ENCODE measurements at places on chromosomes 7 and 10.

- DNase-seq, result no peak
Measured at GRCh38 chr7:158849768-158850544, 6.4 kb upstream of the DYNC2I1 start.

DNA sequence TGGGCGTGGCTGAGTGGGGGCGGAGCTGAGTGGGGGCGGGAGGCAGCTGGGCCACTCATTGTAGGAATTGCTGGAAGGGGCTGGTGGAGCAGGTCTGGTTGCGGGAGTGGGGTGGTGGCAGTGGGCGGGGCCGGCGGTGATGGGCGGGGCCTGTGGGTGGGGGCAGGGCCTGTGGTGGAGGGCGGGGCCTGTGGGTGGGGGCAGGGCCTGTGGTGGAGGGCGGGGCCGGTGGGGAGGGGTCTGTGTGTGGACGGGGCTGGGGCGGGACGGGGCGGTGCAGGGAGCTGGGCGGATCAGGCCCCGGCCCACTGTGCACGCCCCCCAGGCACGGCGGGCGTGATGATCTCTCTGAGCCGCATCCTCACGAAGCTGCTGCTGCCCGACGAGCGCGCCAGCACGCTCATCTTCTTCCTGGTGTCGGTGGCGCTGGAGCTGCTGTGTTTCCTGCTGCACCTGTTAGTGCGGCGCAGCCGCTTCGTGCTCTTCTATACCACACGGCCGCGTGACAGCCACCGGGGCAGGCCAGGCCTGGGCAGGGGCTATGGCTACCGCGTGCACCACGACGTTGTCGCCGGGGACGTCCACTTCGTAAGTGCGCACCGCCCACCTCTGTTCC, 14.0 kb downstream of the SLC29A4 start:
- peak; percentile 43 for DNase-seq

GRCh38 chr10:488081-488932, 201.2 kb downstream of the DIP2C start:
- DNase-seq, result no peak

DNA sequence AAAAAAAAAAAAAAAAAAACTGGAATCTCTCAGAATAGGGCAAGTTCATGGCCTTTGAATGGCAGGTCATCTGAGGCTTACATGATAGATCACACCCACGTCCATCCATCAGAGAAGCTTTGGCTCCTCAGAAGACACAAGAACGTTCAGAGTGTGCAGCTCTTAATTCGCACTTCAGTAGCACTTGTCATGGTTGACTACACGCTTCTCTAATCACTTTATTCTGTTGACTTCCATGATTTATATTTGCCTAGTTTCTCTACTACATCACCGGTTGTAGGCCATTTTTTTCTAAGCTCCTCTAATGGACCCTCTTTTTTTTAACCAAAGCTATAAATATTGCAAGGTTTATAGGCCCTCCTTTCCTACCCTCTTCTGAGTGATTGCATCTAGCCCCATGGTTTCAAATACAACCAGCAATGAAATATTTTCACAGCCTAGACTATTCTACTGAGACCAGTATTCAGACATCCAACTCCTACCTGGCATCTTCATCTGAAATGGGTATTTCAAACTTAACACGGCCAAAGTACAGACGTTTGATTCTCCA, 305.4 kb upstream of the CELF2 start:
- no peak for DNase-seq

DNA sequence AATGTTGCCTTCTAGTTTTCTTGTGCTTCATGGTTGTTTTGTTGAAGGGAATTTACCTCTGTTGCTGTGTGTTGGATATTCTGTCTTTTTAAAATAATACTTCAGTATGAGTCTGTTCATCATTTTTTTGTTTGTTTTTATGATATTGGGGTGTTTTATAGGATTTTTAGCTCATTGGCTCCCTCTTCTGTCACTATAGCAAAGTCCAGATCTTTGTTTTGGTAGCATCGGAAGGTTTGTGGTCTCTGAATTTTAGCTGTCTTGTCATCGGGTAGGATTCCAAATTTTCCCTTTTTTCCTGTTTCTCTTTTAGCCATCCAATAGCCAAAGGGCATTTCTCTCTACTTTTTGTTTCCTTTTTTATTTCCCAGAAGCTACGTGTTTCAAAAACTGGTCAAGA, 91.4 kb downstream of the EXOC4 start:
- no peak for DNase-seq

GRCh38 chr10:84715911-84716310, 387.5 kb downstream of the CCSER2 start:
- no peak for DNase-seq

DNA sequence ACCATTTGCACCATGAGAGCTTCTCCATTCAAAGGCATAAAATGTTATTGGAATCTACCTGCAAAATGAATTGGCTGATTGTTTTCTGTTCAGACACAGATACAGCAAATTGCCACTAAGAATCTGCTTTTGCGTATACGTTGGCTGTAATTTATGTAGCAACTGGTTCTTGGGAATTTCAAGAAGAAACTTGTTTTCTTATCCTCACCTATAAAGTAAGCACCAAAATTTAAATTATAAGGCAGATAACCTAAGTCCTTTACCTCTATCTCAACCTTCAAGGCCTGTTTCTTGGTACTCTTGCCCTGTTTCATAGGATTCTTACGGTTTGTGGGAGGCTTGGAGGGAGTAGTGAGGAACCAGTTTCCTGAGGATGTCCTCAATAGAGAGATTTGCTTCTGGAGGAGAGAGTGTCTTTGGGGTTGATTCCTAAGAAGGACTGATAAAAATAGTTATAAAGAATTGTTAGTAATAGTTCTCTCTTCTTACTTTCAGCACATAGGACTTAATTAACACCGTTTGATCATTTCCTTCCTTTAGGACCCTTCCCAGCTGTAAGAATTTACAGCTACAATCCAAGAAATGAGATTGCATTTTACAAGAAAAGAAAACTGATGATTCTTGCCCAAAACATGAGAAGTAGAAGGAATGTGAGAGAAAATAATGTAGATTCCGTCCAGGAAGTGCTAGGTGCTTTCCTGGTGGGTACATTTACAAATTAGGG, 2.0 kb downstream of the STAMBPL1 start:
- DNase-seq, result no peak

DNA sequence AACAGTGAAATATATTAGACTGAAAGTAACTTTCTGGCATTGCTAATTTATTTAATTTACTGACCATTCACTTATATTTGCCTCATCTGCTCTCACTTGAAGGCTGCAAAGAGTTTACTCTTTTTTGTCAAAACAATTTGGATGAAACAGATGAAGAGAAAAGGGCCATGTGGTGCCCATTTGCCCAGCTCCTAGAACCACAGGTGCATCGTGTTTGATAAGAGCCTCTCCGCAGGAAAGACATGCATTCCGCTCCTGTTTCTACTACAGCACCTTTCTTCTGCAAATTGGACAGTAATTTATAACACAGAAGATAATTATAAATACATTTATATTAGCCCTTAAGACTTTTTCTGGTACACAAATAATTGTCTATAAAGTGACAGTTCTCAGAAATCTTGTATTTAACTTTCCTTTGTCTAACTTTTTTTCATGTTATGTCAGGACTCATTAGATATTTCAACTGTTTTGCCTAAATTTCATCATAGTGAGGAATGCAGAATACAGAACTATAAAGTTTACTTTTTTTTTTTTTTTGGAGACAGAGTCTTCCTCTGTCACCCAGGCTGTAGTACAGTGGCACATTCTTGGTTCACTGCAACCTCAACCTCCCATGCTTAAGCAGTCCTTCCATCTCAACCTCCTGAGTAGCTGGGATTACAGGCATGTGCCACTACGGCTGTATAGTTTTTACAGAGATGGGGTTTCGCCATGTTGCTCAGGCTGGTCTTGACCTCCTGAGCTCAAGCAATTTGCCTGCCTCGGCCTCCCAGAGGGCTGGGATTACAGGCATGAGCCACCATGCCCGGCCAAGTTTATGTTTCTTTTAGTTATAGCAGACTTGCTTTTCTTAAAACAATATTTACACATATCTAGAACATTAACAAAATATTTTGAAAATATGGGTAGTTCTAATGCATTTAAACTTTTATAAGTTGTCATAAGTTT, 869 bp downstream of the LAMB4 start:
- no peak for DNase-seq

DNA sequence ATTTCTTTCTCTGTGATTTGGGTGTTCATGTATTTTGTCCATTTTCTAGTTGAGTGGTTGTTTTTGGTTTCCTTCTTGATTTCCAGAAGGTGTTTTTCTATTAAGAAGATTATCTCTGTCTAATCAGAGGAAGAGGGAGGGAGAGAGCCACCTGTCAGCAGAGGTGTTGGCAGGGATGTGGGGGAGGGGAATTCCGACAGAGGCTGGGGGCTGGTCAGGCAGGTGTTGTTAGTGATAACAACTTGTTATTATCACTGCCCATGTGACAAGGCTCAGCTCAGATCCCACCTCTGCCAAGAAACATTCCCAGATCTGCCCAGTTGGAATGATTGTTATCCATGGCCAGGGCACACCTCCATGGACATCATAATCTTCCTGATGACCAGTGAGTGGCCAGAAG, 293.4 kb downstream of the GFRA1 start:
- no peak for DNase-seq

GRCh38 chr7:16343612-16344011, 77.7 kb downstream of the CRPPA start:
- DNase-seq, result no peak
